ENCODE measurements at places on chromosomes 11 and 22.
A peak's percentile ranks its signal among the peaks of the same experiment; 100 is the strongest.

DNA sequence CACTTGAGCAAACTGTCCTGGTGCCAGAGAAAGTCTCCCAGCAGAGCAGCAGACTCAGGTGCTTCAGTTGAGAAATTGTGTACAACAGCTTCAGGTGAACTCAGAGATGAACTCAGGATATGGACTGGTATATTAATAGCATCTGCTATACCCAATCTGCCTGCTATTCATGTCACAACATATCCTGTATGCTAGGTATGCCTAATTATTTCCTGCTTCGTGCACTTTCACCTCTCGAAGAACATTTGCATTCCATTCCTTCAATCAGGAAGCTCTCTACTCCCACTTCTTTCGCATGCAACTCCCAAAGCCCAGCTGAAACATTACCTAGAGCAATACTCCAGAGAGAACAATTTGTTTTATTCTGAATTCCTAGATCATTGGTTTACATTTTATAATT lies 207.7 kb downstream of the KCNA4 start:
- no peak for DNase-seq

DNA sequence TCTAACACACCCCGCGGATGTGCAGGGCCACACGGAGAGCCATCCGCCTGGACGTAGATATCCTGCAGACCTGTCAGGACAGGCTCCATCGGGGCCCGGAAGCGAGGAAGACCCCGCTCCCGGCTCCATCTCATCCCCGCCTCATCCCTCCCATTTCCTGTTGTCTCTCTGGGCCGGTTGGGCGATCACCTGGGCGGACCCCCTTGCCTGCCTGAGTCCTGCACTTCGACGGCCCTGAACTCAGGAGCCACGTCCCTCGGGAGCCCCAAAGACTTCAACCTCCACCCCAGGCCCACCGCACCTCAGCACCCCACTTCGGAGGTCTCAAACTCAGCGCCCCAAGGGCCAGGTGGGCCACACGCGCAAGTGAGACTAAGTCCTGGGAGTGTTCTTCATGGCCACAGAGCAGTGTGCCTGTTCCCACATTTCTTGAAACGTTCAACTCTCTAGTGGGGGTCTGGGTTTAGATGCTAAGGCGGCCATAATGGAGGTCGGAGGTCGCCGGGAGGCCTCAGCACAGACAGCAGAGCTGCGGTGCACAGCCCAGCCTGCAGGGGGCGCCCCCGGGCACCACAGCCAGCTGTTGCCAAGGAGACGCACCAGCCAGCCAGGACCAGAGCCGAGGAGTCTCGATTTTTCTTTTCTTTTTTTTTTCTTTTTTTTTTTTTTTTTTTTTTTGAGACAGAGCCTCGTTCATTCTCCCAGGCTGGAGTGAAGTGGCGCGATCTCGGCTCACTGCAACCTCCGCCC lies 26.0 kb upstream of the FADD start:
- peak; percentile 35 for DNase-seq

DNA sequence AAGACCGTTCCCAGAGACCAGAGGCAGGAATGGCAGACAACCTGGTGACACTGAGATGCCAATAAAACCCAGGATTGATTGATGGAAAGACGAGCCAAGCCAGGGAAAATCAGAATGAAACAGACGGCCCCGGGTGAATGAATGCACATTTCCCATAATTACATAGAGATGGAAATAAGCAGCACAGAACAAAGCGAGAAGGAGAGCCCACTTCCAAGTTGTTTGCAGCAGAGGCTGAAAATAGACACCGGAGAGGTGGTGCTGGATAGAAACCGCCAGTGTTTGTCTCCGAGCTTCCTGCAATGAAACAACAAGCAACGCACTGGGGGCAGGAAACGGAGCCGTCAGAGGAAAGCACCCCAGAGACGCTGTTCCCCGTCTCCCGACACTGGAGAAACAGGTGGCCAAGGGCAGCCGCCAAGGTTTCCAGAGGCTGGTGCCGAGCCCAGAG lies 406.8 kb downstream of the SHANK2 start:
- no peak for DNase-seq

- DNase-seq = no peak
Measured at GRCh38 chr11:70167723-70168404, 35.2 kb upstream of the FADD start.

DNA sequence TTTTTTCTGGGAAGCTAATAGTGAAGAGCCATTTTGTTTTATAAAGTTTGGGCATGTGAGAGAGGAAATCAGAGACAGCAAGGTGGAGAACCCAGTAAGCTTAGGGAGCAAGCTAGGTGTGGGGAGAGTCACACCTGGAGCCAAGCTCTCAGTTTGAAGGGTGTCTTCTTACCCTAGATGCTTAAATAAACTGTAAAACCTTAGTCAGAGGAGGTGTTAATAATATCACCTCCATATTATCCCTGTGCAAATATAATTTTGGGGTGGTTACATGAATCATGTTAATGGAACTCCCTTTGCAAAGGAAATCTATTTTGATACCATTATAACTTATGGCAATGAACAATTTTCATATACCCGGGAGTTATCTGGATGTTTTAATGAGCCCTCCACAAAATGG lies 246.2 kb upstream of the PLET1 start:
- DNase-seq = no peak

DNA sequence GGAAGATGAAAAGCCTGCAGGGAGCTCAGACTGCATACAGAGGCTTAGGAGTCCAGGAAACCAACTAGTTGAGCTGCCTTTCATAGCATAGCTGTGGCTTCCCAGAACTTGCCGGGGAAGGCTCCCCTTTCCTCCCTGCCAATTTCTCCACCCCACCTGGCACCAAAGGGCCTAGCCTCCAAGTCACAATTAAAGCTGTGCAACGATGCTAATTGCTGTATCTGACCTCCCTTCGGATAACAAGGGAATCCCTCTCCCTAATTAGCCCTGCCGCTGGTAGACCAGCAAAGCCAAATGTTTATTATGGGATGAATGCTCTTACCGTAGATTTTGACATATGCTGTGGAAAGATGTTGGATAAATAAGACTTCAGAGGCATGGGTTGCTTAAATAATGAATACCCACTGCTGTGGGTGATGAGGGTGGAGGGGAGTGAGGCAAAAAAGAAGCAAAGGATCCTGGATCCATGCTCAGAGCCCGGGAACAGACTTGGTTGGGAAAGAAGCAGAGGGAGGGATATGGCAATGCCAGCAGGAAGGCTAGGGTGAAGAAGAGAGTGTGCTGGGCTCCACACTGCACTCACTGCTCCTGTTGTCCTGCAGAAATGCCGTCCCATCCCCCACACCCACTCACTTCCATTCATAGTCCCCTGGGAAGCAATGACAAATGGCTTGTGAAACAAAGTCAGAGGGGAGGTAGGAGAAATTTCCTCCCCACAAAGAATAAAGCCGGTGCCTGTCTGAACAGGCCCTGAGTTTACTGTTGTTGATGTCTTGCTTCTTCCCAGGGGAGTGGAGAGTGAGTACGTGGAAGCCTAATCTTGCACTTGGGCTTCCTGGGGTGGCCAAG lies 608.1 kb upstream of the CADM1 start:
- no peak for DNase-seq

GRCh38 chr22:27195094-27195493 lies 537.7 kb downstream of the MIAT start:
- no peak for DNase-seq

GRCh38 chr11:8905528-8906165 lies 5.3 kb upstream of the AKIP1 start:
- no peak for DNase-seq

GRCh38 chr11:98531576-98531975 lies 489.2 kb upstream of the CNTN5 start:
- DNase-seq = no peak

GRCh38 chr22:26589367-26589844 lies 526 bp downstream of the TPST2 start:
- no peak for DNase-seq

GRCh38 chr11:33553486-33553885 lies 147.1 kb downstream of the C11orf91 start:
- DNase-seq = no peak

DNA sequence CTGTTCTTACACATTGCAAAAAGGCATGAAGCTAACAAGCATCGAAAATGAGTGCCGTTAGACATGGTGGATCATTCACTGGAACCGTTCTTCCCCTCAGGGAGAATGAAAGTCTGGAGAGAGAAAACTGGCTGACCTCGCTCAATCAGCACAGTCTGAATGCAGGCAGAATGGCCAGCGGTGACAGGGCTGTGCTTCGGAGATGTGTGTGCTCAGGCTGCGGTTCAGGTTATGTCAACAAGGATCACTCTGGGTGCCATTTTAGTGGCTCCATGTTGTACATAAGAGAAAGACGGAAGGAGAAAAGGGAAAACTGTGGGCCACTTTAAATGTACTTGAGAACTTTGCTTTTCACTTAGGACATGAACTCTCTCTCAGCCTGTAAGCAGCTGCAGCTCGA lies 749.8 kb upstream of the ARHGAP42 start:
- no peak for DNase-seq

DNA sequence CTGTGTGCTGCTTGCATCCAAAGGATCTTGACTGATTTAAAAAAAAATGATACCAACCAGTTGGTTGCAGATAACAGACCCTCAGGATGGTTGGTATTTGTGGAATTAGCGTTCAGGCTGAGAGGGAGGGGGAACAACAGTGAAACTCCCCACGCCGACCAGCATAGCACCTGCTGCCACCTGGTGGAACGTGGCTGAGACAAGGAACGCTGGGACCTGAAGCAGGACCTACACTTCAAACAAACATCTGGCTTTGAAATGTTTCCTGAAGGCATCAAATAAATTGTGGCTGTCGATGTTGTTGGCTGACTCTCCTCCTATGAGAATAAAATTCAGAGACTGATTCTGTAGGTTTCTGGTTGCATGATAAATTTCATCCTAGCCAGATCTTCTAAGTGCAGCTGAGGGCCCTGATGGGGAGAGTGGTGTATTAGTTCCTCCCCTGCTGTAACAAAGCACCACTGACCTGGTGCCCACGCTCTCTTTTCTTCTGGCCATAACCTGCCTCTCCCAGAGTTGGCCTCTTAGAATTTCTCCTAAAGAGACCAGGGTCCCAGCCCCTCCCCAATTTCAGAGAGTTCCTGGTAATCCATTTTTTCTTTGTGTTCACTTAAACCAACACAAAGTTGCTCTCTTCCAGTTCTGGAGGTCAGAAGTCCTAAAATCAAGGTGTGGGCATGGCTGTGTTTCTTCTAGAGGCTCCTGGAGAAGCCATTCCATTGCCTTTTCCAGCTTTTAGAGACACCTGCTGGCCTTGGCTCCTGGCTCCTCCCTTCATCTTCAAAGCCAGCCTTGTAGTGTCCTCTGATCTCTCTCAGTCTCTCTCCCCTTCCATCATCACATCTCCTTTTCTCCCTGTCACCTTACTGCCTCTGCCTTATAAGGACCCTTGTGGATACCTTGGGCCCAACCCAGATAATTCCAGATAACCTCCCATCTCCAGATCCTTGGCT lies 17.3 kb downstream of the APOL2 start:
- no peak for DNase-seq

- no peak for DNase-seq
Measured at GRCh38 chr11:113085446-113085845, 124.2 kb downstream of the NCAM1 start.

- DNase-seq = no peak
Measured at GRCh38 chr11:22173532-22173931, 19.4 kb upstream of the ANO5 start.

DNA sequence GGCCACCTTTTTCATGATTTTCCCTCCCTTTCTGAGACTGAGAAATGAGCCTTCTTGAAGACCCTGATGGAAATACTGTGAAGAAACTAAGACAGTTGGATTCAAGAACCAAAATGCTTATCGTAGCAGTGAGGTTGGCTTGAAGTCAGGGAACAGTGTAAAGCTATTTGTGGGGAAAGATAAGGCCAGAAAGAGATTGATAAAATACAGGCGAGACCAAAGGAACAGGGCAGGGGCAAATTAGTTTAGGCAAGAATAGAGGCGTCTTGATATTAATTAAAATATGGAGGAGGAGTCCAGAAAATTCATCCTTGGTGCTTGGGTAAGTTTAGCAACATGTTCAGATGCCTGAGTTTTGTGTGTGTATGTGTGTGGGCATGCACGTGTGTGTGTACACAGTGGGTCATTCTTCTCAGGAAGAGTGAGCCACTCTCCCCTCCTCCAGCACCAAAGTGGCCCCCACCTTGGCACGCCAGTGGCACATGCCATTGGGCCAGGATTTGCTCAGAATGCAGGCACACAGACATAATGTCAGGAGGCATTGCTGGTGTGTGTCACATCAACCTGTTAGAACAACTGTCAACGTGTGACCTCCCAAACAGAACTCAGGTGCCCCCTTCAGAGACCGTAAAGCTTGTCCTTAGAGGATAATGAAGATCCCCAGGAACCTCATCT lies 3.9 kb upstream of the EHF start:
- DNase-seq = no peak

DNA sequence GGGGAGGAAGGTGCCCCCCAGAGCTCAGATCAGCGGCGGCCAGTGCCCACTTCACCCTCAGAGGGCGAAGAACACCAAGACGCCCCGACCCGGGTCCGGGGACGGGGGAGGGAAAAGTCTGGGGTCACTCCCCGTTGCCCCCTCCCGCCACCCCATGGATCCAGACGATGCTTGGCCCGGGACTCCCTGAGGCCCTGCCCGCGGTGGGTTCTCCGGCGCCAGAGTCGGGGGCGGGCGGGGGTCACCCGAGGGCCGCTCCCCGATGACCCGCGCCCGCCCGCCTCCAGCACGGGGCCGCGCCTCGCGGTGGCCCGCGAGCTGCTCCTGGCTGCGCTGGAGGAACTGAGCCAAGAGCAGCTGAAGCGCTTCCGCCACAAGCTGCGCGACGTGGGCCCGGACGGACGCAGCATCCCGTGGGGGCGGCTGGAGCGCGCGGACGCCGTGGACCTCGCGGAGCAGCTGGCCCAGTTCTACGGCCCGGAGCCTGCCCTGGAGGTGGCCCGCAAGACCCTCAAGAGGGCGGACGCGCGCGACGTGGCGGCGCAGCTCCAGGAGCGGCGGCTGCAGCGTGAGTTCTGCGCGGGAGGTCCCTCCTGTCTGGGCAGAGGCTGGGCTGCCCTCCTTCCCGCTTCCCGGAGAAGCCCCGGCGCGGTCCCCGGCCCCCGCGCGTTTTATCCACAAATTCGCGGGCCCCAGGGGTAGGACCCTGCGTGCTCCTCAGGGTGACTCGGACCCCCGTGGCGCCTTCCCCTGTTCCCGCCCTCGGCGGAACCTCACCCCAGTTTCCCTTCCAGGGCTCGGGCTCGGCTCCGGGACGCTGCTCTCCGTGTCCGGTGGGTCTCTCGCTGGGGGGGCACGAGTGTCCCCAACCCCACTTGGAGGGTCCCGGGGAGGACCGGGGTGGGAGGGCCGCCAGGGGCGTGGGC lies 1.1 kb downstream of the NLRP6 start:
- DNase-seq = no peak

Data from stimulated activated CD4-positive, alpha-beta T cell treated with anti-CD3 and anti-CD28 coated beads, Interleukin-15, amount 100 ng/mL, for 1 hour (primary cell).